Fibroblast of upper back skin (primary cell): ENCODE measurements at places on chromosomes 5 and 9.
A peak's percentile ranks its signal among the peaks of the same experiment; 100 is the strongest.

DNA sequence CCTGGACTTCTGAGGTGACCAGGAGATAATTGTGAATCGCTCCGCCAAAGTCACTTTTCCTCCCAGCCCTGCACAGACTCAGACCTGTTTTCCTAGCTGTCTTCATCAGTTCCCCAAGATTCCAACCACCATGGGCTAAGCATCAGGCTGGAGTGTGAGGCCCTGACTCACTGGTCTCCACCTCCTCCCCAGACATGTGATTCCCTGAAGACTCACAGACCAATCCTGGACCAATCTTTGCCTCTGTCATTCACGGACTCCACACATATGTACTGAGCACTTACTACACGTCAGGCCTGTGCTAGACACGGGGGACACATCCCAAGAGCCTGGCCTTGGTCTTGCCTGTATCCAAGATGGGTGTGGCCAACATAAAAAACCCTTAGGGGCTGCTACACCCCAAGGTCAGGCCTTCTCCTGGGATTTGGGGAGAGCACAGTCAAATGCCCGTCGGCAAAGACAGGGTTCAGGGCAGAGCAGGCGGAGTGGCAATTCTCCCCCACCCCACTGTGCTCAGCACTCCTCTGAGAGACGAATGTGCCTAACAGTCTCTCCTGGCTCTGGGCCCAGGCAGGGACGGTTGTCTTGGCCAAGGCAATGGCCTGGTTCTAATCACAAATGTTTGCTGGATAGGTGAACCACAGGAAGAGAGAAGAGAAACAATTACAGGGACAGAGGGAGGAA lies 11.9 kb downstream of the EEIG1 start:
- DNase-seq: peak; percentile 95

DNA sequence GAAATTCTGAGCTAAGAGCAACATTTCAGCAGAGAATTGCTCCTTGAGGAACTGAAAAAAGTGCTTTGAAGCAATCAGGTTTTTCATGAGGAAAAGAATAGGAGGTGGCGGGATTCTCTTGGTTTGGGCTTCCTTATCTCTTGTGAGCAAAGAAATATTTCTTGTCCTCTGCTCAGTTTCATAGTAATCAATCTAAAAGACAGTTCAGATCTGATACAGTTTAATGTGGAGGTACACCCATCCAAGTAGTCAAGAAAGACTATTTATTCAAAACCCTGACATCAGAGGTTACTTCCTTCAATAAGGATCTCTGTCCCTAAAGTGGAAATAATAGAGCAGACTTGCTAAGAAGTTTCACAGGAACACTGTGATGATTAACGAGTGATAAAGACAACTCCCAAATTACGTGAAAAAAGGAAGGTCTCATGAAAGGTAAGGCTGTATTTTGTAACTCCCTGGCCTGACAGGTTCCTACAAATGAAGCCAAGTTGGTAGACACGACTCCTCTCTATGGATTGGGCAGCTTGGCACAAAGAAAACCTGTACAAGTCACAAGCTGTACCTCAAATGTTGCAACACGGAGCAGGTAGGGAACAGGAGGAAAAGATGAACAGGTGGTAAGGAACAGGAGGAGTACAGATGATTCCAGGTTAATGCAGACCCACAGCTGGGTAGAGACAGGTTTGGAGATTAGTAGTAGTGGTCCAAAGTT lies 94.1 kb downstream of the SUSD1 start:
- DNase-seq: no peak

- no peak for DNase-seq
Observed at GRCh38 chr5:76443066-76443800, 40.1 kb downstream of the IQGAP2 start.

- DNase-seq: no peak
Observed at GRCh38 chr5:135222771-135223170, 176.3 kb downstream of the MACROH2A1 start.

- DNase-seq: no peak
Observed at GRCh38 chr9:70581214-70581954, 166.9 kb upstream of the KLF9 start.

DNA sequence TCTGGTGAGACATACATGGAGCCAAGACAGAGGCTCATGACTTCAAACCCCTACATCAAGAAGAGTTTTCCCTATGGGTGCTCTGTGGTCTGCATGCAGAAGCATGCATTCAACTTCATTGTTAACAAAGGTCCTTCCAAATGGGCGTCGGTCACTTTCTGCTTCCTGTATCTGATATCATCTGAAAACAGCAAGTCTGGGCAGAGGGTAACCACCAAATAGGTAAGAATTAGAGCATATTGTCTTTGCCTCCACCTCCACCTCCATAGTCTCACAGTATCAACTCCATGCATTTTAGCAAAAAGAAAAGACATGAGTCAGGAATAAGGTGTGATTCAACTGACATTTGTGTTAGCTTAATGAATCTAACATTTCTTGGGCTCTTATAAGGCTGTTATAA lies 462.9 kb downstream of the DMRT2 start:
- no peak for DNase-seq
